DMS 273 treated with DMSO at 0.1 percent for 48 hours (cell line): ENCODE measurements at places on chromosomes 6 and 20.

DNA sequence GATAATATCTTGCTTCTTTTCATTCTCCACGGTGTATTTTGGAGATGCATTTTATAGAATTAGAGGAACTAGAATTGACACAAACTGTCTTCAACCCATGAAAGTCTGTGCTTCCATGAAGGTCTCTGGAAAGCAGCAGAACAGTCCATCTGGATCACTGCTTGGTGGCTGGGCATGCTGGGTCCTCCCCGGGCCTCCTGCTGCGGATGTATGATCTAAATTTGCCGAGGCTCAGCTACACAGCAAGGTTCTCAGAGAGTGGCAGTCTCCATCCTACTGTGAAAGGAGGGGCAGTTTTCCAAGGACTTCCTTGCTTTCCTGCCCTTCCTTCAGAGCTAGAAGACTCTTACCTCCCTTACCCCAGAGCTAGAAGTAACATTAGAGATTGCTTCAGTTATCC lies 15.1 kb downstream of the PKIG start:
- no peak for DNase-seq

DNA sequence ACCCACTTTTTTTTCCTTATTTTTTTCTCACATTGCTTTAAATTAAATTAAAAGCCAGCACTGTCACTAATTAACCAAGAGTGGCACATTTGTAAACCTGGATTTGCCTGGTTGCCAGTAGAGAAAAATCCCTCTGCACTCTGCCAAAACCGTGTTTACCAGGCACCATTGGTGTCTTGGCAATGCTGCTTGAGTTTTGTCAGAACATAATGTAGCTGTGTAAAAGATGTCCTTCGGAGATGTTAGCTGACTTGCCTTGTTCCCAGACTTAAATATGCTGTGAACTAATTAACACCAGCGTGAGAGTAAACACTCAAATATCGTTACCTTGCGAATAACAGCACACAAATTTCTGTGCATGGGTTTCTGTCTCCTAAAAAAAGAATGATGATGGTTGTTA lies 694.9 kb upstream of the ID4 start:
- DNase-seq: no peak

DNA sequence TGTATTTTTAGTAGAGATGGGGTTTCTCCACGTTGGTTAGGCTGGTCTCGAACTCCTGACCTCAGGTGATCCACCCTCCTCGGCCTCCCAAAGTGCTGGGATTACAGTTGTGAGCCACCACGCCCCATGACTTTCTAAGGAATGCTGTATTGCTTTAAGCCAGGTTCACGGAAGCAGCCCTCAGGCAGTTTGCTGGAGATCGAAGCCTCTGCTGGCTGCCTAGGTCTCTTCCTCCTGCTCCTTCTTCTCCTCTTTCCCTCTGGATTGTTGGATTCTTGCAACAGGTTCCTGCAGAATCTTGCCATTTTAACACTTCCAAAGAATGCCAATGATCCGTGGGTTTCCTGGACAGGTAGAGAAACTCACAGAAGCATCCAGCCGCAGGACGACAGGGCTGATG lies 29.3 kb upstream of the B4GALT5 start:
- no peak for DNase-seq

DNA sequence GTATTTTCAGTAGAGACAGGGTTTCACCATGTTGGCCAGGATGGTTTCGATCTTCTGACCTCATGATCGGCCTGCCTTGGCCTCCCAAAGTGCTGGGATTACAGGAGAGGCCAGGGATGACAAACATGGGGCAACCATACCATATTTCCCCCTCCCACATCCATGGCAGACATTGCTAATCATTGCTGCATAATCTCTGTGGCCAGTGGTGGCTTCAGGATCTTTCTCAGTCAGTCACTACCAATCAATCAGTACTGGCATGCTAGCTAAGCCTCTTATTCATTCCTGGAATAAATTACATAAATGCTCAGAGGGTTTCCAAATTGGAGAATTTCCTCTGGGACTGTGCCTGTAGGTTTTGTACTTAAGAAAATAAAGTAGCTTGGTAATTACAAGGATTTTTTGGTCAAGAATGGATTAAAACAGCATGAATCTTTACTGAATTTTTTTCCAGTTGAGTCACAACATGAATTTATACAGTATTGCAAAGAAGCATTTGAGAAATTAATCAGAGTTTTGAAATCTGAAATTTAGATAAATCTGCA lies 138.1 kb downstream of the FNDC1 start:
- DNase-seq: no peak

GRCh38 chr6:88456221-88456859 lies 290.2 kb upstream of the CNR1 start:
- DNase-seq: no peak

GRCh38 chr6:88376197-88376596 lies 210.1 kb upstream of the CNR1 start:
- no peak for DNase-seq

- no peak for DNase-seq
Measured at GRCh38 chr6:124546601-124547000, 415.6 kb upstream of the RNF217 start.

GRCh38 chr6:28817808-28818145 lies 106.0 kb downstream of the TRIM27 start:
- DNase-seq: no peak

DNA sequence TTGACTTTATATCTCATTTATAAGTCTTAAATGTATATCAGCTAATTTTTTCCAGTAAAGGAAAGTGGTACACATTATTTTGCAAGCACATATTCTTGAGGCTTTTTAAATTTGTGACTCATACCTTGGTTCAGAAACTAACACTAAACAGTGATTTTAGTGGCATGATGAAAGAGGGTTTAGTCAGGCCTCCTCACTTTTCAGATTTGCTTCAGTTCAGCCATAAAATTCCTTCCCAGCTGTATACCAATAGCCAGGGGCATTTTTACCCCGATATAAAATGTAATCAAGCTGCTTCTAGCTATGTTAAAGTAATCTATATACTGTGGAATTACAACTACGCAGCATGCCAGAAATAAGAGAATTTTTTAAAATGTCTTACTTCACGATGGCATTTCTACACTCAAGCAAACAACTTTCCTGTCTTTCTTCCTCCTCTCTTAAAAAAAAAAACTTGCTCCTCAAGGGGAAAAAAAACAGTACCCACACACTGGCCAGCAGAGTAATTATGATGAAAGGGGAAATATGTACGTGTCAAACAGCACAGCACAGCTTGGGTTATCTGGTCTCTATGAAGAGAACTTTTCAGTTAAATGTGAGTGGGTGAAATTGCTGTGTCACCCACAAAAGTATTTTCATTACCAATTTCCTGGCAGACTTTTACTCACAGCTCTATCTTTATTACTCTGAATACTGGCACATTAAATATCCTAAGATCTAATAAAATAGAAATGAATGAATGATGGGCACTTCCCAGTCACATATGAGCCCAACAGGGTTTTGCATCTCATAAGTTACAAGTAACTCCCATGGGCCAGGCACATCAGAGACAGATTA lies 244.8 kb upstream of the TENT5A start:
- DNase-seq: no peak

DNA sequence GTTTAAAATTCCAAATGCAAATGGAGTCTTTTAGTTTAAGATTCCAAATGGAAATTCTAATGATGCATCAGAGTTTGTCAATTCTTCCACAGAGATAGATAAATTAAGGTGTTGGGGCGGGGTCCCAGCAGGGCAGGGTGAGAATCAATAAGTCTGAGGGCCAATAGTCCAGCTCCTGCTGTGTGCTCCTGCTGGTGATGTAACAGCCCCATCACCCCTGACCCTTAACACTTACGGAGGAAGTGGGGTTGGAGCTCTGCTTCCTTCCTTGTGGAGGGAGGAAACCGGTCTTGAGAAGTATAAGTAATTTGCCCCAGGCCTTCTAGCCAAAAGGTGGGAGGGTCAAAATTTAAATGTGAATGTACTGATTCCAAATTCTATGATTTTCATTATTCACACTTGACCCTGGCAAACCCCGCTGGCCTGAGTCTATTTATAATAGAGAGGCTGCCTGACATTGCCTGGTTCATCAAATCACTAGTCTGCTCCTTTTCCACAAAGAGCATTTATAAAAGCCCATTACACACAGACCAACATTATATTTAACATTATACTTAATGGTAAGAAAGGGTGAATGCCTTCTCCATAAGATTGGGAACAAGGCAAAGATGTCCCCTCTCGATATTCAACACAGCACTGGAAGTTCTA lies 17.2 kb downstream of the ZBTB2 start:
- no peak for DNase-seq

- no peak for DNase-seq
Measured at GRCh38 chr6:155122199-155122950, 127.3 kb downstream of the TIAM2 start.

DNA sequence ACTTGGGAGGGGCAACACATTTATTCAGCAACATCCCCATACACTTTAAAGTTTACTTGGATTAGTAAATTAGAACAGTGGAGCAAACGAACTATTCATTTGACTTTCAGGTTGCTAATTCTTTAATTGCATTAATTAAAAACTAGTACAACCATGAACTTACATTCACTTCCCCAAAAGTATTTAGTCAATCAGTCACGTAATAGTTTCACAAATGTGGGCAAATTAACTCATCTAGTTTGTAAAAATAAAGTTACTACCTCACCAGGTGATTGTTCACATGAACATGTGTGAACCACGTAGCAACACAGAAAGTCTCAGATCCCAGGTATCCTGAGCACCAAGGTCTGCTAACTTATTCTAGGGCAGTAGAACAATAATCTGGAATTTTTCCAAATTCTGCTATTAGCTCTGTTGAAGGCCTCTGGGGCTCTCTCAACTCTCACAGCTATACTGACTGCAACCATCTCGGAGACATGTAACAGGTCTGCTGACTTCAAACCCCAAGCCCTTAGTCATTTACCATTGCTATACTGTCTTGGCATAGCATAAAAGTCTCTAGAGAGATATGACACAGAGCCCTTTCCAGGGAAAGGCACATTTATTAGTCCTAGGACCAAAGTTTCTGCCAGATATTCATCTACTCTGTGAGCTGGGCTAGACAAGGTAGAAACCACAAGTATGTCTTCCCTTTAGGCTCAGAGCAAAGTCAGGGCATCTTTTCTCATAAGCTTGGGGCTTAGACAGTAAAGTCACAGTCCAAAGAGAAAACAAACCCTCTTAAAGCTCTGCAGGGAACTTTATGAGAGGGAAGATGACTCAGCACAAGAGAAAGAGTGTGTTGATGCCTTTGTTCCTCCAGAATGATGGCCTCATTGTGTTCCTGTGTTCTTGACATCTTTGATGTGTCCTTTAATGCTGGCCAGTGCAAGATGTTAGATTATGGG lies 50.9 kb upstream of the CCDC28A start:
- DNase-seq: no peak

DNA sequence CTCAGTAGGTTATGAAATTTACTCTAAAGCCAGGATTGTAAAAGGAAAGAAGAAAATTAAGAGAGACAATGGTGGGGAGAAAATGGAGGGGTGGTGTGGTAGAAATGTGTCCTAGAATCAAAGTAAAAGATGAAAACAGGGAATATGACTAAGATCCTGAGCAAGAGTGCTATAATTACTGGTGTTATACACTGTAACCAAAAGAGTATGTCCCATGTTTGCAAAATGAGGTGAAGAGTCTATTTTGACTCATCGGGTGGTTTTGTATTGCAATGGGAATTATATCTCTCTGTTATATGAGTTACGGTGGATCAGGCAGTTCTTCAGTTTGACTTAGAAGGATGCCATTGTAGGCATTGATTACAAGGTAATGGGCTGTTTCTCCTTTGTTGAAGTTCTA lies 8.5 kb downstream of the L3MBTL3 start:
- DNase-seq: no peak

DNA sequence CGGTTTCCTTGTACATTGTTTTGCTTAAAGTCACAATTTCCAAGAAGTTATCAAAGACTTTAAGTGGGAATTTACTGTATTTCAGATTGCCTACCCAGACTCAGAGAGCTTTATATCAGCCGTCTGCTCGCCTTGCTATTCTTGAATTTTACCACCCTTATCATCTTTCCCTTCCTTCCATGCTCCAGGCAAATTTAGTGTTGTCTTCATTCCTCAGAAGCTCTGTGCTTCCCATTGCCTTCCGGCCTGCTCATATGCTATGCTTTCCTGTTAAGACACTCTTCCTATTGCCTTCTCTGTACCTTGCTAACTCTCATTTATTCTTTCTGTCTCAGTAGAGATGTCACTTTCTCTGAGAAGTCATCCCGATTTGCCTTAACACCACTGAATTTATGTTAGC lies 52.1 kb downstream of the CD2AP start:
- no peak for DNase-seq

DNA sequence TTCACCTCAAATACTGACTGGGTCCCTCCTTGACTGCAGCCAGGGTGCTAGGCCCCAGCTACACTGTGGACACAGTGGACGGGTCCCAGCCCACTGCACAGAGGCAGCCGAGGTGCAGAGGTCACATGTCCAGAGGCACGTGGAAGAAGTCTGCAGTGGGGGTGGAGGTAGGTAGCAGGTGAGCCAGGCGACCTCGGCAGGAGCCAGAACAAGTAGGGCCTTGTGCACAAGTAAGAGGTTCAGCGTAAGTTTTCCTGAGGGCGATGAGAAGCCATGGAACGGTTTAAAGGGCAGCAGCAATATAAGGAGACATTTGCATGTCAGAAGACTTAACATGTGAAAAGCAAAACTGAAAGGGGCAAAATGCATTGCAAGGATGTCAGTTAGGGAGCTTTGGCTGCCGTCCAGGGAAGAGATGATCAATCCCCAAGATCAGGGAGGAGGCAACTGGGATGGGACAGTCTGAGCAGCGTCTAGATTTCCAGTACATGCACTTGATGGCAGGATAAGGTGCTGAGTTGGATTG lies 49.7 kb upstream of the SNX9 start:
- DNase-seq: no peak

GRCh38 chr6:21826904-21827303 lies 233.4 kb downstream of the SOX4 start:
- DNase-seq: no peak

GRCh38 chr6:152975204-152975915 lies 7.5 kb downstream of the FBXO5 start:
- DNase-seq: no peak

DNA sequence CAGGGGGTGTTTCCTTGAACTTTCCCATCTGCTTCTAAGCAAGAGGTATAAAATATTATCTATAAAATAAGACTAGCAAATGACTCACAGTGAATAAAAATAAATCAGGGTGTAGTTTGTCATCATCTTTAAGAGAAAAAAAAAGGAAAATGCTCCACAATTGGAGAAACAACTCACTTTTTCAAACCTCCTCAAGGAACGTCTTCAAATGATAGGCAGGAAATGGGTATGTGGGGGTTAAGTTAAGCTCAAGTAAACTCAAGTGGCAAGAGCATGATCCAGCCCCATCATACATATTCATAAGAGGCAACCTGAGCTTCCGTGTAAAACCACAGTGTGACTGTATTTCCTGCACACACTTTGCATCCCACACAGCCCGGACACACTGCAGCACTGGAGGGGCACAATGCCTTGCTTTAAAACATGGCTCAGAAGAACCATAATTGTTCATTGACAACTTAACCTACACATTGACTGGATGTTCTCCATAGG lies 58.5 kb upstream of the CEP85L start:
- peak; percentile 86 for DNase-seq

DNA sequence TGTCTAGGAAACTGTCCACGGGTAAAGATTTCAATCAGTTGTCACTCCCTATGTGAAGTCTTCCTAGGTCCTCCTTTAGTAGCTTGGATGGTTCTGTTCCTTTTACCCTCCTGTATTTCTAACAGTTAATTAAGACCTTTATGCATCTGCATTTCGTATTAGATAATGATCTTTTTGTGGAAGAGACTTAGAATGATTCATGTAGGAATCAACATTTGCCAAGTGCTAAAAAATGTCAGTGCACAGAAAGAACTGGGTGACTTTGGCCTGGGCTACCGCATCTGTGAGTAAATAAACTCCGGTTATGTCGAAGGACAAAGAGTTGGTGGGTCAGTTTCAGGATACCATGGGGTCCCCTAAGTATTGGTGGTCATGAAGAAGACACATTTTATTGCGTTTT lies 918.0 kb downstream of the TFAP2A start:
- no peak for DNase-seq
